ENCODE measurements at places on chromosomes 12 and 14.

GRCh38 chr12:130163461-130164215 is 1.4 kb downstream of the FZD10 start:
- DNase-seq: peak; percentile 52

DNA sequence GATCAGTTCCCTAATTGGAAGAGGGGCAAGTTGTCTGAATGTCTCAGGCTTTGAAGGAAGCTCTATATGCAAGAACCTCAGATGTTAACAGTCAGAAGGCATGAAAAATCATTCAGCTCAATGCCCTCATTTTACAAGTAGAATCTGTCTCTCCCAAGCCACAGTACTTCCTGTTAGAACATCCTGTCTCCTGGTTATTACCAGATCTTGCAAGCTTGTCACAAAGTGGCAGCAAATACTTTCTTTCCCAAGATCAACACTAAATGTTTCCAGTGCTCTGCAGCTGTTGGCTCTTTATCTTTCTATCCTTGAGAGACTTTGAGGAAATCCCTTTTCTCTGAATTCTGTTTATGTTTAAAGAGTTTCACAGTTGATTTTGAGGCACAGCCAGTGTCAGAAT is 235.5 kb downstream of the AKAP6 start:
- peak; percentile 37 for DNase-seq

GRCh38 chr12:127052511-127053232 is 1214.3 kb upstream of the TMEM132C start:
- DNase-seq: peak; percentile 4

DNA sequence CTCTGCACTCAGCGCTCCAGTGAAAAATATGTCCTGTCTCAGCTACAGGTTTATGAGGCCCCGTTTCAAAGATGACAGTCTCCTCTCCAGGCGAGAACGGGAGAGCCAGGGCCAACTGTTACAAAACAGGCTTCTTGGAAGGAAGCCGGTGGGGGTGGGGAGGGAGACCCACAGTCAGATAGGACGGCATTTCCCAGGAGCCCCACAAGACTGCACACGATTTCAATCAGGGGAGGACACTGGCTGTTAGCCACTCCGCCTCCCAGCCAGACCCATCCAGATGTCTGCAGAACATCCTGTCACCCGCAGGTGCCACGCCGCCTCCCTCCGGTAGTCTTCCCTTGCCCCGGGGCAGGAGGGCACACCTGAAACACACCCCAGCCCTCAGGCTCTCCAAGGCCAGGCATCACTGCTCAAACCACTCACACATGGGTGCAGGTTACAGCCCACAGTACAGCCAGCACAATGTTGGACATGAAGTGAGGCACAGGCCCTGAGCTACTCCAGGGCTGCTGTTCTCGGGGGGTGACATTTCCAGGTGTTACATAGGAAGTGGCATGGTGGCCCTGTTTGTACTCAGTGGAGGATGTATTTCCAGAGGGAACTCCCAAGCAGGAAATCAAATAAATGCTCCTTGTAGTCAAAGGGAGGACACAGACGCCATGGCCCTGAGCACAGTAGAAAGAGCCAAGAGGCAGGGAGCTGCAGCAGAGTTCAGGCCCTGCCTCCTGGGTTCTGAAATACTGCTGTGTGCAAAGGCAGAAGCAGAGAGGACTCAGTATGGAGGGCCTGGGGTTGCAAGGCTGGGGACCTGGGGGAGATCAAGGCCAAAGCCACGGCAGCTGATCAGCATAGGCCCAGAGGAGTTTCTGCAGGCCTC is 138.1 kb downstream of the BCL11B start:
- DNase-seq: peak; percentile 30

DNA sequence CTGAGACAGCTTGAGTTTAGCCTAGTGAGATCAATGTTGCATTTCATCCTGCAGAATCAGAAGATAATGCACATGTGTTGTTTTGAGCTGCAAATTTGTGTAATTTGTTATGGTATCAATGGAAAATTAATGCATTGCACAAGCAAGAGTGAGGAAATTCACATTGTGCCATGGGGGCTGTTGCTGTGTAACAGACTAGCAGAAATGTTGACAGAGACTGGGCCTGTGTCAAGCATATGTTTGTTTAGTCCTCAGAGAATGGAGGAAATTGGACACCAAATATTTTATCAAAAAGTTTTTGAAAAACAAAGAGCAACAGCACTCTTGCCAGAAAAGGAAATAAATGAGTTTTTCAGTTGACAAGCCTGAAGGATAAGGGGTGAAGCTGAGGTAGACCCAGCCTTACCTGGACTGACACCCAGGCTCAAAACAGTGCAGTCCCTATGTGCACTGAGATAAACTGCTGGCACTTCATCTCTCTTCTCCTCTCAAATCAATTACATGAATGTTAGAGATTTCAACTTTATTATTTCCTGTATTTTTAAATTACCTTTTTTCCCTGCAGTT is 1150.0 kb downstream of the FSCB start:
- no peak for DNase-seq
